ENCODE measurements at places on chromosomes 2 and 18. TPM values are rescaled to one million over a fixed set of nuclear protein-coding genes. Genes with fewer than 3 reads are reported as not detected.

Gene EFR3B
- 1.1 TPM for total RNA-seq

Gene AQP12B
- total RNA-seq, result not detected

Gene E2F6
- 11.3 TPM for total RNA-seq

Gene KCMF1
- 28.5 TPM for total RNA-seq

Gene SIX2
- 2.9 TPM for total RNA-seq

Gene SERPINB4
- not detected for total RNA-seq

Gene TPGS2
- 115 TPM for total RNA-seq

Gene PDCD1
- not detected for total RNA-seq

Gene SP9
- total RNA-seq, result not detected

Gene CCDC121
- total RNA-seq, result 7.0 TPM

Gene SRD5A2
- total RNA-seq, result not detected

Gene AQP4
- not detected for total RNA-seq

Gene PGAP1
- 14.7 TPM for total RNA-seq

Gene PRADC1
- 15.0 TPM for total RNA-seq

Gene LGALSL
- total RNA-seq, result 11.0 TPM

Gene ARHGEF33
- total RNA-seq, result 0.25 TPM

Gene FOXI3
- total RNA-seq, result not detected

Gene EPHA4
- total RNA-seq, result 13.9 TPM

Gene CERKL
- not detected for total RNA-seq

Gene TEKT4
- total RNA-seq, result not detected

Gene GPR155
- total RNA-seq, result 1.6 TPM

Gene MYO5B
- total RNA-seq, result 0.16 TPM

Gene RGPD4
- 0.16 TPM for total RNA-seq

Gene ANKRD62
- not detected for total RNA-seq

Gene FEZ2
- 62.8 TPM for total RNA-seq

Gene YES1
- 43.1 TPM for total RNA-seq

Gene POTEJ
- not detected for total RNA-seq

Gene CNOT11
- 13.7 TPM for total RNA-seq

Gene ZNF521
- 35.7 TPM for total RNA-seq

Gene PPM1B
- 30.0 TPM for total RNA-seq

Gene ZEB2
- total RNA-seq, result 129 TPM

Gene TMEM178A
- total RNA-seq, result 0.36 TPM

All from fibroblast of the aortic adventitia (primary cell).